IMR-90 (cell line): ENCODE measurements at places on chromosomes 12 and 14.

GRCh38 chr14:75294649-75295033 is 16.0 kb downstream of the FOS start:
- DNase-seq = no peak

- DNase-seq = no peak
Measured at GRCh38 chr12:87150969-87151662, 878.1 kb downstream of the C12orf50 start.

DNA sequence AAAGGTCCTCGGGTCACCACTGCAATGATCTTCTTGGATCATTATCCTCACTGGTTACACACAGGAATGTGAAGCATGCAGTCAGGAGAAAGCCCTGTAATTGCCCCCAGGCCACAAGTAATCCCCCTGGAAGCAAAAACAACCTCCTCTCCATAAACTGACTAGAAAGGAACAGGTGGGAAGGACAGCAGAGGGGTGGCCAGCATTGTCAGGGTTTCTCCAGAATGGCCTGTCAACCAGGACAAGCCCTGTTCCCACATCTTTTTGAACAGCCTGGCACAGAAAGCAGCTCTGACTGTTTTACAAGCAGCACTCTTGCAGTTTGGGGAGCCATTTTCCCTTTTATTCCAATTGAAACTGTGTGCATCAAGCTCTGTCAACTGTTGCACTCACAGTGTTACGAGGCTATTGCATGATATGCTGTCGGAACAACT is 36.1 kb downstream of the TMCC3 start:
- no peak for DNase-seq

DNA sequence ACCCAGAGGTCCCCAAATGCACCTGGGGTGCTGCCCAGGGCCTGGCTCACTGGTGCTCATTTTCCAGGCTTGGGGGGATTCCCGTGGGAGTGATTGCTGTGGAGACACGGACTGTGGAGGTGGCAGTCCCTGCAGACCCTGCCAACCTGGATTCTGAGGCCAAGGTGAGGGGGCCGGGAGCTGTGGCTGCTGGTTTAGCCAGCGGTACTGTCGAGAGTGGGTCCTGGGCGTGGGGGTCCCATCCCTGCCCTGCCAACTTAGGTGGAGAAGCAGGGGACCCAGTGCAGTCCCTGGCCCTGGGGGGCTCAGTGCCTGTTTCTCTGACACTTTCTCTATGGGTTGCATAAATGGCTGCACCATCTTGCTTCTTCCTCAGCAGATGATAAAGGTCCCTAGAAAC is 50.9 kb downstream of the FOXN4 start:
- no peak for DNase-seq

DNA sequence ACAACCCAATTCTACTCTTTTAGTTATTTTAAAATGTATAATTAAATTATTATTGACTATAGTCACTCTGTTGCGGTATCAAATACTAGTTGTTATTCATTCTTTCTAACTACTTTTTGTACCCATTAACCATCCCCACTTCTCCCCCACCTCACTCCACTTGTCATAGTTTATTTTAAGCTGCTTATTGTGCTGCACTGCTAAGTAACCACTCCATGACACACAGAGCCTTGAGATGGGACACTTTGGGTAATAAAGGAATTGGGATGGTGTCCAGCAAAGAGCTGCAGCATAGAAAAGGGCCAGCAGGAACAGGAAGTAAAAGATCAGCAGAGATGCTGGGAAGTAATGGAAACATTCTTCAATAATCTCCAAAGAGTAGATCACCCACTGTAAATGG is 123.0 kb downstream of the RPS29 start:
- no peak for DNase-seq

GRCh38 chr14:43795600-43796228 is 711.4 kb downstream of the FSCB start:
- peak; percentile 0 for DNase-seq

GRCh38 chr14:57266065-57266464 is 2.6 kb downstream of the EXOC5 start:
- DNase-seq = peak; percentile 13

- peak; percentile 95 for DNase-seq
Measured at GRCh38 chr12:47082796-47083621, 3.2 kb upstream of the AMIGO2 start.

GRCh38 chr14:96160913-96161310 is 43.7 kb upstream of the BDKRB2 start:
- no peak for DNase-seq

DNA sequence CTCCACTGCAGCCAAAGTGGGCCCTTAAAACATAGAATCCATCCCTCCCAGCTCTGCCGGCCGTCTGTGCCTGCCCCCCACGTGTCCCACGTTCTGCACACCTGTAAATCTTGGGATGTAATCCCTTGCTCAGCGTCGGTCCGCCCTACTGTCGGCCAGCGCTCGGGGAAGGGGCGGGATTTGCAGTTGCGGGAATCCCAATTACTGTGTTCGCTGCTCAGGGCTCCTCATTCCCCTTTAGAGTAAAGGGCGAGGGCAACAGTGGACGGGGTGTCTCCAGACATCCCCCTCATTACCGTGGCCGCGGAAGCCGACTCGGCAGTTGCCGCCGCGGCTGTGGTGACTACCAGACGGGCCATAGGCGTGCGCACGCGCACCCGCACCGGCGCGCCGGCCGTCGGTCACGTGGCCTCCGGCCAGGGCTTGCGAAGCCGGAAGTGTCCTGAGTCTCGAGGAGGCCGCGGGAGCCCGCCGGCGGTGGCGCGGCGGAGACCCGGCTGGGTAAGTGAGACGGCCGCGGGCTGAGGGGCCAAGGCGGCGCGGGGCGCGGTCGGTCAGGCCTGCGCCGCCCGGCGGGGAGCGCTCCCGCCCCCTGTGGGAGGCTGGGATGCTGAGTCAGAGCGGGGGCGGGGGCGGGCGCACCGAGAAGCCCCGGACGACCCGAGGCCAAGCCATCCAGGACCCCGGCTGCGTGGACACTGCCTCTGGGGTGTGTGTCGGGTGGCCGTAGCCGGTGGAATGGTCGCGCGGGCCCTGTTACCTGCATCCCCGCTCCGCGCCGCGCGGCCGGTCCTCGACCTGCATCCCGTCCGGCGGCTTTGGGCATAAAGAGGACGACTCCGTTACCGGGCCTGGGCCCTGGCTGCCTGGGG is at the start of gene TBK1:
Gene TBK1, plus strand, starts transcription at position 434 of the 872 bp plus-strand sequence. CDS start 3,751 bp downstream, outside the sequence.
- DNase-seq = peak; percentile 84
